Bronchus fibroblast of lung (primary cell): ENCODE measurements at places on chromosomes 11 and 22. TPM values are rescaled to one million over a fixed set of nuclear protein-coding genes. Genes with fewer than 3 reads are reported as not detected.

SOX10 gene
- total RNA-seq: not detected in 2 replicates

IL10RA gene
- not detected in 2 replicates for total RNA-seq

FREY1 gene
- 0.34 TPM in 1 of 2 replicates, not detected in the other for total RNA-seq

KCNK7 gene
- 0.15 TPM in 1 of 2 replicates, not detected in the other for total RNA-seq
